ENCODE measurements at places on chromosomes 6 and 20. TPM values are rescaled to one million over a fixed set of nuclear protein-coding genes. Genes with fewer than 3 reads are reported as not detected.

The BTN1A1 gene
- total RNA-seq: not detected

The MARCKS gene
- total RNA-seq: 386 TPM

The RING1 gene
- 24.2 TPM for total RNA-seq

The SLCO4A1 gene
- total RNA-seq: 2.1 TPM

The CALHM4 gene
- total RNA-seq: 0.46 TPM

The TMEM244 gene
- total RNA-seq: not detected

The EYA2 gene
- total RNA-seq: 3.5 TPM

Data from diencephalon (tissue), 1 donor.